Cardiac muscle cell (in vitro differentiated cells and primary cell): ENCODE measurements at places on chromosomes 2 and 18.

DNA sequence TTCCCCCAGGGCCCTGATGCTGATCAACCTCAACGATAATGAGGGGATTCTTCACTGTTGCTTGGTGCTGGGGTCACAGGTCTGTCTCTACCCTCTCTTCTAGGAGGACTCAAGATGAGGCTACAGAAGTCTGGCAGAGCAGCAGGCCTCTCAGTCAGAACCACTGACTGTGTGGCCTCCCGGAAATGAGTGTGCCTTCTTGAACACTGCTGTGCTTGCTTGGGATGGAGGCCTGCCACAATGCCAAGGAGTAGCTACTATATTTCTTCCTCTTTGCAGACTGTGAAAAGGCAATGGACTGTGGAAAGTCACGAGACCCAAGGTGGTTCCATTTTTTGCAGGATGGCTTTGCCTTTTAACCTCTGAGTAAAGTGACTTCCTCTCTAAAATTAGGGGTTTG, 5.8 kb upstream of the HOXD1 start:
- DNase-seq: no peak

DNA sequence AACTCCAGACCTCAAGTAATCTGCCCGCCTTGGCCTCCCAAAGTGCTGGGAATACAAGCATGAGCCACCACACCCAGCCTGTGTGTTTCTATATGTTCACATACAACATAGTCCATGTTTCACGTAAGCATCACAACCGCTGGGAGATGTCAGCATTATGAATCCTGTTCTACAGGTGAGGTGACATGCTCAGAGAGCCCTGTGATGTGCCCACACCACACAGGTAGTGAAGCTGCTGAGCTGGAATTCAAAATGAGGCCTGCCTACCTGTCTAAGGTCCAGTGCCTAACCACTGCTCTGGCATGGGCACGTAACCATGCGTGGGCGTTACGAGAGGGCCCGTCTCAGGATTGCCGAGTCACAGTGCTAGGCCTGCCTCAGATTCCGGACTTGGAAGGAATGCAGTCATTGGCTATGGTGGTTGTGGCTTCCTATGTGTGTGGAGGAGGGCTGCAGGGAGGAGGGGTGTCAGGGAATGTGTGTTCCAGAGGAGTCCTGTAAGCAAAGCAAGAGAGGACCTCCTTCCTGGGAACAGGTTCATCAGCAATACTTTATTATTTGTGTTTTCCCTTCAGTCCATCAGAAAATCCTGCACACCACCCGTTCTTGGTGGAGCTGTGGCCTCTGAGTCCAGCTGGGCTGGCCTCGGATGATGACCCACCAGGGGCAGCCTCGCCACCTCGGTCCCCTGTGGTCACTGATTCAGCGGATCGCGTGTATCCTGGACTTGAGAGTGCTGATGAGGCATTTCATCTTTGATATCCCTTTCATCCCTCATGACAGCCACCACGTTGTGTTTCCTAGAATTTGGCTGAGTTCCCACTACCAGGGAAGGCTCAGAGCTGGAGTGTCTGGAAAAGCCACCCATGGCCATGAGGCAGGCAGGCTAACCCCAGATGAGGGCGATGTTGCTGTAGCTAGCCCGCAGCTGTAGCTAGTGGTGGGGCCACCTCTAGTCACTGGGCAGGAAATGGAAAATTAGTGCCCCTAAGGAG, 31.1 kb downstream of the HK2 start:
- peak; percentile 79 for DNase-seq

GRCh38 chr18:12497296-12497695, 89.6 kb downstream of the PRELID3A start:
- no peak for DNase-seq

DNA sequence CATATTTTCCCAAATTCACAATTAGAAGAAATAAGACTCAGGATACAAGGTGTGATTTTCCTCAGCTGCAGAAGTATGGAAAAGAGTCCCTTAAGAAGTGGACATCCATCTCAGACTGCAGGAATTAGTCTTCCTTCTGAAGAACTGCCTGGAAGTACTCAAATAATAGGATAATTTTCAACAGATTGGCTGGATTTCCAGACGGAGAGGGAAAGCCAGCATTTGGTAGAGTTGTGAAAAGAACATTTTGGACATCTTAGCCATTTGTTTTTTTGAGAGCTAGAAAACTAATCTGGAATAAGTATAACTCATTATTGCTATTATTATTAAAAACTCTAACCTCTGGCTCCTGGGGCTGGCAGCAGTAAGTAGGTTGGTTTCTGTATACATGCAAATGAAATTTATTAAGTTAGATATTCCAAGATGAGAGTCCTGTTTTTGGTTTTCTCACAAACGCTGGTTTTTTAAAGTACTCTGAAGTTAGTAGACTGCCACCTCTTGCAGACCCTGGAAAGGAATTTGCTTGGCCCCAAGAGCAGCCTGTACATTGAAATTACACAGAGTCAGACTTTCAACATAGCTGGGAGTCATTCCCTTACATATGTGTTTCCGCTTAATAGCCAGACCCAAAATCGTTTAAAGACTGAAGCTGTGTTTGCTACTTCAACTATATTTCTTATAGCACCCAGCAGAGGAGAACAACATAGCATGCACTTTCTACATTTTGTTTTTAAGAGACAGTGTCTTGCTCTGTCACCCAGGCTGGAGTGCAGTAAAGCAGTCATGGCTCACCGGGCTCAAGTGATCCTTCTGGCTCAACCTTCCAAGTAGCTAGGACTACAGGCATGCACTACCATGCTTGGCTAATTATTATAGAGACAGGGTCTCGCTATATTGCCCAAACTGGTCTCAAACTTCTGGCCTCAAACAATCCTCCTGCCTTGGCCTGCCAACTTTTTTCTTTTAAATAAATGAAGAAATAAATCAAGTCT, 142.4 kb downstream of the THADA start:
- DNase-seq: no peak

GRCh38 chr2:97676620-97677019, 7.1 kb downstream of the C2orf92 start:
- DNase-seq: no peak

DNA sequence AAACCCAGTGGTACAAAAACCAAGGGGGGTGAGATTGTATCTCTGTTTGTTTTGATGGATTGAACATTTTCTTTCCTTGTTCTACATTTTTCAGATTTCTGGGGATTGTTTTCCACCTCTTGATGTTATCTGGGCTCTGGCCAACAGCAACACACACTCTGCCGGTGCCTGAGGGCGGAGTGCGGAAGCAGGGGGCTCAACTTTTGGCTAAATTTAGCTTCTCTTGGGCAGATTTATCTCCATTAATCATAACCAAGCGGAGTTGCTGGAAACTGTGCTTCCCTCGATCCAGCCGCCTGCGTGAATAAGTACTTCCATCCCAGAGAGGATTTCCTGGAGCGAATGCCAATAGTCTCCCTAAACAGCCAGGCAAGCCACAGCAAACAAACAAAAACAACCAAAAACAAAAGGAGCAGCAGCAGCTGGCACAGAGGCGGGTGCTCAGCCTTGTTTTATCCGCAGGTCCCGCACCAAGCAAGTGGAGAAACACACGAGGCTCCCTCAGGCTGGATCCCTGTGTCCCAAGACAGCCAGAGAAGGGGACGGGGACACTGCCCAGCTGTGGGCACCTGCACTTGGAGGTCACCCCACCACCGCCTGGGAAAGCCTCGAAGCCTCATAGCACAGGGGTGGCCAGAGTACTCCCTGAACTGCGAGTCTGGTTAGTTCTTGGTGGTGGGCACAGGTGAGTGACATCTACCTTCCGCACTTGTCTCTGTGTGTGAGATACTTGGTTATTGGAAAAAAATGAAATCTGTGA, 143.4 kb downstream of the NDUFA10 start:
- peak; percentile 52 for DNase-seq

- no peak for DNase-seq
Measured at GRCh38 chr2:236917164-236917563, 168.5 kb upstream of the COPS8 start.

GRCh38 chr2:80238692-80239469, 65.7 kb downstream of the LRRTM1 start:
- peak; percentile 6 for DNase-seq

- no peak for DNase-seq
Measured at GRCh38 chr2:49261781-49262180, 107.5 kb upstream of the FSHR start.

DNA sequence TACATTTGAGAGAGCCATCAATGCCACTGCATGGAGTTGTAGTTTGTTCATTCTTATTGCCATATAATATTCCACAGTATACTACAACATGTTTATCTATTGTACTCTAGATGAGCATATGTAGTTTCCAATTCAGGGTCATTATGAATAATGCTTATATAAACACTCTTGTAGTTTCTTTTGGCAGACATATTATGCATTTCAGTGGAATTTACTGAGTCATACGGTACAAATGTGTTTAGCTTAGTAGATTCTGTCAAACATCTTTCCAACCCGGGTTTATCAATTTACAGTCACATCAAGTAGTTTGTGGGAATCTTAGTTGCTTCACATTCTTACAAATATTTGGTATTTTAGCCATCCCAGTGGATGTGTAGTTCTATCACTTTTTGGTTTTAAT, 161.1 kb downstream of the KCNH7 start:
- no peak for DNase-seq

DNA sequence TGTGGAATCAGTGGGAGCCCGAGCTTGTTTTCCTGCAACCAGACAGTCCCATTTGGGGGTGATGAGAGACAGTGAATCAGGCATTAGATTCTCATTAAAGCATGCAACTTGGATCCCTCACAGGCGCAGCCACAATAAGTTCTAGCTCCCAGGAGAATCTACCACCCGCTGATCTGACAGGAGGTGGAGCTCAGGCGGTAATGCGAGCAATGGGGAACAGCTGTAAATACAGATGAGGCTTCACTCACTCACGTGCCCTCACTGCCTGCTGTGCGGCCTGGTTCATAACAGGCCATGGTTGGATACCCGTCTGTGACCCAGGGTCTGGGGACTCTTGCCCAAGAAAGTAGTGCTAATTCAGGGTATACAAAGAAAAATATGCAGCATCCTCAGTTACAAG, 144.8 kb upstream of the RGPD4 start:
- no peak for DNase-seq

GRCh38 chr18:23921716-23922285, 92.8 kb upstream of the TTC39C start:
- no peak for DNase-seq

GRCh38 chr18:12608301-12608700, 49.6 kb downstream of the SPIRE1 start:
- peak; percentile 56 for DNase-seq

GRCh38 chr2:33958591-33958990, 359.5 kb upstream of the FAM98A start:
- DNase-seq: no peak

GRCh38 chr18:46243673-46244072, 139.5 kb downstream of the HAUS1 start:
- DNase-seq: no peak
